ENCODE measurements at places on chromosomes 2 and 18.

- no peak for DNase-seq
Measured at GRCh38 chr18:9617006-9617542, 2.7 kb upstream of the PPP4R1 start.

GRCh38 chr2:110869472-110870446, 137.4 kb downstream of the ACOXL start:
- no peak for DNase-seq

- no peak for DNase-seq
Measured at GRCh38 chr2:135629520-135629919, 98.2 kb downstream of the R3HDM1 start.

GRCh38 chr18:31376477-31376876, at the start of gene DSG4:
TSS of gene DSG4 (plus strand) at chr18:31376777. CDS start at chr18:31376912, 135 bp downstream.
- no peak for DNase-seq

DNA sequence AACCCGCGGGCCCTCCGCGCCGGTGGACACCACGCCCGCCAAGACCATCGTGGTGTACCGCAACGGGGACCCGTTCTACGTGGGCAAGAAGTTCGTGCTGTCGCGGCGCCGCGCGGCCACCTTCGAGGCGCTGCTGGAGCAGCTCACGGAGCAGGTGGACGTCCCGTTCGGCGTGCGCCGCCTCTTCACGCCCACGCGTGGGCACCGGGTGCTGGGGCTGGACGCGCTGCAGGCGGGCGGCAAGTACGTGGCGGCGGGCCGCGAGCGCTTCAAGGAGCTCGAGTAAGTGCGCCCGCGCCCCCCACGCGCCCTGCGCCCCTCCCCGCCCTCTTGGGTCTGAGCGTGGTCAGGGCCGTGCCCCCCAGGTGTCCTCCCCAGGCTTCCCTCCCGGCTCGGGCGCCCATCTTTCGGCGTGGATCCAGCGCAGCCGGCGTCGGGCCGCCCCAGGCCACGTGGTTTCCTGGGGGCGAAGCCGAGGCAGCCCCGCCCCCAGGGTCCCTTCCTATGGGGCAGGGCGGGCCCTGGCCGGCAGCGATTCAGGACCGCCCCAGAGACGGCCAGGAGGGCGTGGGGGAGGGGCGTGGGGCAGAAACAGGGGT, 481 bp downstream of the DCDC2C start:
- DNase-seq: no peak

GRCh38 chr2:128313931-128314347, 4.7 kb downstream of the HS6ST1 start:
- DNase-seq: no peak
